Stimulated activated CD8-positive, alpha-beta memory T cell treated with anti-CD3 and anti-CD28 coated beads, Interleukin-2, amount 100 ng/mL, for 1 hour (primary cell): ENCODE measurements at places on chromosomes 11 and 22.

GRCh38 chr22:28497188-28497587, 182.5 kb downstream of the TTC28 start:
- DNase-seq, result no peak

- no peak for DNase-seq
Observed at GRCh38 chr22:35622191-35622913, 5.2 kb upstream of the MB start.

DNA sequence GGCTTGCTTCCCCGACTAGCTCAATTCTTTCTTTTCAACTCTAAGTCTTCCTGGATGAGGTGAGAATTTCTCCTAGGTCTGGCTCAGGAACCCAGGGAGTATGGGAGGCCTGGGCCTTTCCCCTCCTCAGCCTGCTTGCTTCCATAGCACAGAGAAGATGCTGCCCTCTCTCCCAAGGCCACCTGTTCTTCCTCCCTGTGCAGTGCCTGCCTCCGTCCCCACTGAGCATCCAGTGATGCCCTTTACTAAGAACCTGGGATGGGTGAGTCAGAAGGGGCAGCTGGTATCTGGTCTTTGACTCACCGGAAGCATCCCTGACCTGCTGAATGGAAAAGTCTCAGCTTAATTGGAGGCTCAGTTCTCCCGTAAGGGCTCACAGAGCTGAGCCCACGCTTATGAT, 607.9 kb downstream of the BUD13 start:
- DNase-seq, result no peak

GRCh38 chr11:119479685-119480275, 56.8 kb upstream of the THY1 start:
- no peak for DNase-seq

- DNase-seq, result no peak
Observed at GRCh38 chr22:46185283-46185682, 35.0 kb downstream of the PPARA start.

- DNase-seq, result no peak
Observed at GRCh38 chr11:96257972-96258934, 84.7 kb downstream of the MAML2 start.

DNA sequence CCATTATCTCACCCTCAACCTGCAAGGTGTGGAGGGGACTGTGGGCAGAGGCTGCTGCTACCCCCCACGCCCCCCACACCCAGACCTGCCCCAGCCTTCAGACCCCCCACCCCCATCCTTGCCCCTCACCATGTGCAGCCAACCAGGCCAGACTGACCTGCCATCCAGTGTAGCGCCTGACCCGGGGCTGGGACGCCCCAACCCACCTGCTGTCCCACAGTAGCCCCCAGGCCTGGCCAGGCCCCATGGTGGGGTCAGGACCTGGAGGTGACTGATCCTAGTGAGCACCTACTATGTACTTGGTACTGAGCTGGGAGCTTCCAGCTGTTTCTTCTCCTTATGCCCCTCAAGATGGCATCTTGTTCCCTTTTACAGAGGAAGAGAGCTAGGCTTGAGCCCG, 113.1 kb downstream of the CACNA1I start:
- DNase-seq, result no peak

- DNase-seq, result no peak
Observed at GRCh38 chr11:116364348-116364747, 408.4 kb downstream of the BUD13 start.

DNA sequence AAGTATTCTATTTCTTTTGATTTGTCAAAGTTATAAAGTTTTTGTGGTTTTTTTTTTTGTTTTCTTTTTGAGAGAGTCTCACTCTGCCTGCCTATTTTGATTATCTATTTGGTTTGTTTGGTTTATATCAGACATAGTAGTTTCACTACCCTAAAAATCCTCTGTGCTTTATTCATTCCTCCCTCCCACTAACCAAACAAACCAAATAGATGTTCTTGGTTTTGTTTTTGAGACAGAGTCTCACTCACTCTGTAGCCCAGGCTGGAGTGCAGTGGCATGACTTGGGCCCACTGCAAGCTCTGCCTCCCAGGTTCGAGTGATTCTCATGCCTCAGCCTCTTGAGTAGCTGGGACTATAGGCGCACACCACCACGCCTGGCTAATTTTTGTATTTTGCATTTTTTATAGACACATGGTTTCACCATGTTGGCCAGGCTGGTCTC, 67.9 kb downstream of the ENTHD1 start:
- no peak for DNase-seq

DNA sequence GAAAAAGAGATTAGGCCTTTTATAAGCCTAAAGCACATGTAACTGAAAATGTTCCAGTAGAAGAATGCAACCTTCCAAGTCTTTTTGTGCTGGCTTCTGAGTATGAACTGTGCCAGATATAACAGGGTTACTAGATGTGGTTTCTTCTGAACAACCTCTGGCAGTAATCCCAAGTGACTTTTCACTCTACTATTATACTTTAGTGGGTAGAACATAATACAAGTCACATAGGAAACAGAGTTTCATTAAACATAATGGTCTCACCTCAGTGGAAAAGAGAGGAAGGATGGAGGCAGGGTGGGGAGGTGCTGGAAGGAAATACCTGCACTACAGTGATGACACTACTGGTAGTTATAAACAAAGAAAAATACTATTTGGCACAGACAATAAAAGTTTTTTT, 81.3 kb downstream of the PHF21A start:
- DNase-seq, result no peak

GRCh38 chr11:116948391-116948790, 111.0 kb upstream of the APOA1 start:
- DNase-seq, result no peak

- no peak for DNase-seq
Observed at GRCh38 chr11:119019996-119020395, 1.4 kb downstream of the TRAPPC4 start.
